ENCODE measurements at places on chromosomes 16 and 17. TPM values are rescaled to one million over a fixed set of nuclear protein-coding genes. Genes with fewer than 3 reads are reported as not detected.

The OTOP3 gene
- not detected for total RNA-seq

GRCh38 chr17:62892061-62892675 lies 73.9 kb upstream of the TANC2 start:
- DNase-seq, result no peak

- DNase-seq, result no peak
Observed at GRCh38 chr17:76370261-76370993, 14.0 kb upstream of the SPHK1 start.

- DNase-seq, result peak; percentile 32
Observed at GRCh38 chr17:68627956-68628575, 26.9 kb upstream of the FAM20A start.

GRCh38 chr16:21159281-21159951 lies 942 bp downstream of the LDAF1 start:
- DNase-seq, result peak; percentile 74
